NCI-H1092 treated with DMSO at 0.1 percent for 48 hours (cell line): ENCODE measurements at places on chromosomes 6 and 20.
A peak's percentile ranks its signal among the peaks of the same experiment; 100 is the strongest.

GRCh38 chr6:143167224-143167623 lies 106.5 kb downstream of the AIG1 start:
- DNase-seq: no peak

DNA sequence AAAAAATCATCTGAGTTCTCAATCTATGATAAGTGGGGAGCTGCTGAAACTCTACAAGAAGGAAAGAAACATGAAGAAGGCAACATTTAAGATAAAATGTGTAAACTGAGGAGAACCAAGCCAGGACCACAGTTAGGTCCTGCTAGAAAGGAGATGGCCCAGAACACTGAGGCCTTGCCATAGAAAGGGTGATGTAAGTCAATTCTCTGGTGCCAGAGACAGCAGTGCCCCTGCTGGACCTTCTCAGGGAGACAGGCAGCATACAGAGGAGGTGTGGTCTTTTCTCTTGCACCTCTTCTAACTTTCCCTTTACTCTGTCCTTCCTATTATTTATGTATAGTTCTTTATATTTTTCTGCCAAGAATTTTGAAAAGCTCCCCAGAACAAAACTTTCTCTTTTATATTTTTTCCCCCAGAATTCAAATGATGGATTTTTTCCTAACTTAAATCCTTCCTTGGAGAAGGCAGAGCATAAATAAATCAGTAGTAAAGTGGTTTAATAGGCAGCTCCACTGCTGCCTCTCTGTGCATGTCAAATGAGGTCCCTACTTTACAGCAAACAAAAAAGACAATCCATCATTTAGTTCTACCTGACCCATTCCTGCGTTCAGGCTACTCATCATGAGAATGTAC lies 9.0 kb downstream of the UQCC2 start:
- DNase-seq: peak; percentile 18

GRCh38 chr20:36463212-36464061 lies 77.9 kb upstream of the MYL9 start:
- no peak for DNase-seq

- no peak for DNase-seq
Observed at GRCh38 chr20:3226093-3226492, 12.9 kb downstream of the SLC4A11 start.

GRCh38 chr6:152293404-152293803 lies 343.8 kb downstream of the SYNE1 start:
- peak; percentile 24 for DNase-seq

DNA sequence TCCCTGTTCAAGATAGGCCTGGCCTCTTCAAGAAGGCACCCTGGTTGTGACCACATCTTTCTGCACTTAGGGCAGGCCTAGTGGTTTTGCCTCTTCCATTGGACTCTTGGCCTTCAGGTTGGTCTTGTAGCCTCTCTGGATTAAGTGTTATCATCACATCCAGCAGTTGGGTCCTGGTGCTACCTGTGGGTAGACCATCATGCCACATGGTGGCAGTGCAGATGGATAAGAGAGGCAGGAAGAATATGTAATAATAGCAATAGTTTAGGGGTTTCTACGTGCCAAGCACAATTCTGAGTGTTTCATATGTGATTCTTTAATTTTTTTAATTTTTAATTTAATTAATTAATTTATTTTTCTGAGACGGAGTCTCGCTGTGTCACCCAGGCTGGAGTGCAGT lies 28.5 kb upstream of the SNRPB2 start:
- peak; percentile 15 for DNase-seq

GRCh38 chr6:40376113-40376650 lies 211.0 kb downstream of the LRFN2 start:
- DNase-seq: peak; percentile 50

- no peak for DNase-seq
Observed at GRCh38 chr20:51428401-51429143, 113.9 kb downstream of the NFATC2 start.
